ENCODE measurements at places on chromosomes 5 and 9.

- no peak for DNase-seq
Observed at GRCh38 chr5:156590978-156591377, 259.1 kb upstream of the PPP1R2B start.

DNA sequence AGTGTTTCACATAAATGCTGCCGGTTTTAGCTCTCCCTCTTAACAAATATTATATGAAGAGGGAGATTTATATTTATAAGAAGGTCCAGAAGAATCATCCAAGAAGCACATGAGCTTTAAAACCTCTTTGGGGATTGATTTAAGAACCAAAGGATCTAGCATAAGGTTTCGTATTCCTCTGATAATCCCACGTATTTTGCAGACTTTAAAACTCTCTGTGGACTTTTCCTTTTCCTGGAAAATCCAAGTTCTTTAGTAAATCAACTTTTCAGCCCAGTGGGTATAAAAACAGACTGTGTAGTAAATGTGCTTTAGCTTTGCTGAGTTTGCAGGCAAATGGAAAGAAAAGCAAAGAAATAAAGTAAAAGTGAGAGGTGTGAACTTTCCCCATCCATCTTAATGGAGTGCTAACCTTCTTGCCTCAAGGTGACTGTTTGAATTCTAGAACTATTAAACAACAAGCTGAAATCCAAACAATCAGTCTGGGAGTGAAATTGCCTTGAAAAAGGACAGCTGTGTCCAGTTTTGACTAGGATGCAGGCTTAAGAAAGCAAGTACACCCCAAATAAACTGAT, 363.4 kb upstream of the SLC24A2 start:
- no peak for DNase-seq

GRCh38 chr9:87871425-87872078, 11.1 kb upstream of the SPATA31E1 start:
- DNase-seq, result no peak

GRCh38 chr5:59768152-59769040, 125.1 kb downstream of the PDE4D start:
- DNase-seq, result no peak
